Ureter (tissue), 1 donor: ENCODE measurements at places on chromosomes 2 and 18.
A peak's percentile ranks its signal among the peaks of the same experiment; 100 is the strongest.

- no peak for DNase-seq
These were observed 179.2 kb downstream of the TTC32 start for GRCh38 chr2:19722531-19722971.

- DNase-seq, result no peak
These were observed 6.5 kb upstream of the MTERF4 start for GRCh38 chr2:241108271-241109209.

DNA sequence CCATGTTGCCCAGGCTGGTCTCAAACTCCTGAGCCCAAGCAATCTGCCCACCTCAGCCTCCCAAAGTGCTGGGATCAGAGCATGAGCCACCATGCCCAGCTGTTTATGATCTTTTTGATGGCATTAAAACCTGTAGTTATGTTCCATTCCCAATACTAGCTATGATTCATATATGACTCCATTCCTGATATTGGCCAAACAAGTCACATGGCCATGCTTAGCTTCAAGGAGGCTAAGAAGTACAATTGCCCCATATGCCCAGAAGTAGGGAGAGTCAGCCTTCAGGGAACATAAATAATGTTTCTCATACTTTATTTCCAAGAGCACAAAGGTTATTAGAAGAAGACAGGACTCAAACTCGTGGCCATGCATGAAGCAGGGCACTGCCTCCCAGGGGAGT, 132.4 kb upstream of the RAB6C start:
- no peak for DNase-seq

DNA sequence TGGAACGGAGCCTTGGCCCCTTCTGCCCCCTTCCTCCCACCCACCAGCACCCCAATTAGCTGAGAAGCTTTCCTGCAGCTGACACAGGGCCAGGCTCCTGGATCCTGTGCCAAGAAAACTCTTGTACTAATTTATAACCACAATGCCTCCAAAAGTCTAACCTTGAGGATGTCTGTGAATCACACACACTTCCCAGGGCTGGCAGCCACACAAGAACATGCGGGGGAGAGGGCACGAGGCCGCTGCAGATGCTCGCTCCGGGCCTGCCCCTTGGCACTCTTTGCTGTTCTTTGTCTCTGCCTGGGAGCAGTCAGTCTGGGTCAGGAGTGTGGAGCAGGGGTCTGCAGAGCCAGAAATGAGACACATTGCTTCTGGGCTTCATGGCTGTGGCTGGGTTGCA, 62.7 kb upstream of the KIF5C start:
- peak; percentile 57 for DNase-seq

- no peak for DNase-seq
These were observed 190.8 kb downstream of the RTP5 start for GRCh38 chr2:242060212-242060835.
